SK-N-SH (cell line): ENCODE measurements at places on chromosomes 3 and 15. TPM values are rescaled to one million over a fixed set of nuclear protein-coding genes. Genes with fewer than 3 reads are reported as not detected.

GRCh38 chr3:101853982-101854381 lies 4.7 kb downstream of the NFKBIZ start:
- H3K36me3 ChIP-seq = peaks cover 70% of the 10 kb centered on the region
- no peak overlapping the region for H3K27ac ChIP-seq
- DNase-seq = no peak
- H3K27me3 ChIP-seq = no peaks in the 10 kb centered on the region
- no peak overlapping the region; the same call in 1 of the 2 replicates for H3K4me3 ChIP-seq
- peaks cover 3% of the 10 kb centered on the region; the same call in 1 of the 2 replicates for H3K4me1 ChIP-seq

GRCh38 chr3:10816019-10816862 lies at the start of gene SLC6A11:
SLC6A11 (plus strand) TSS chr3:10816228; CDS start chr3:10816266, 38 bp downstream.
- H3K36me3 ChIP-seq = no peaks in the 10 kb centered on the region
- peak; percentile 94 for DNase-seq
- no peak within 1 kb of the TSS for H3K4me3 ChIP-seq
- H3K4me1 ChIP-seq = no peaks in the 10 kb centered on the region
- no peaks in the 10 kb centered on the region for H3K27me3 ChIP-seq

DNA sequence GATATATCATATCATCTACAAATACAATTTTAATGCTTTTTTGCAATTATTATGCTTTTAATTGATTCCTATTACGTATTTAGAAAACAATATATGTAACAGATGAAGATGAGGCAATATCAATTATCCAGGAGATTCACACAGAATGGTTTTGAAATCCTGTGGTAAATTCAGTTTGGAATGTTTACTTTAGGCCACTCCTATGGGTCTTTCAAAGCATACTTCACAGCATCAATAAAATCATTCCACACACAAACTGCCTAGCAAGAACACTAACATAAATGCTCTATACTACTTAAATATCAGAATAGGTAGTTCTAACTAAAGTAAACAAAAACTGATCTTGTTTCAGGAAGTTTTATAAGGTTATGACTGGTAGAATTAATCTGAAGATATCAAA lies 90.5 kb downstream of the FAM227B start:
- DNase-seq = no peak
- H3K27ac ChIP-seq = no peak overlapping the region
- no peaks in the 10 kb centered on the region for H3K27me3 ChIP-seq
- H3K4me3 ChIP-seq = no peak overlapping the region
- H3K4me1 ChIP-seq = no peaks in the 10 kb centered on the region

GRCh38 chr3:27699067-27699466 lies 23.1 kb downstream of the EOMES start:
- H3K27ac ChIP-seq = no peak overlapping the region
- H3K27me3 ChIP-seq = no peaks in the 10 kb centered on the region
- H3K4me1 ChIP-seq = no peaks in the 10 kb centered on the region
- DNase-seq = no peak
- H3K4me3 ChIP-seq = no peak overlapping the region

DNA sequence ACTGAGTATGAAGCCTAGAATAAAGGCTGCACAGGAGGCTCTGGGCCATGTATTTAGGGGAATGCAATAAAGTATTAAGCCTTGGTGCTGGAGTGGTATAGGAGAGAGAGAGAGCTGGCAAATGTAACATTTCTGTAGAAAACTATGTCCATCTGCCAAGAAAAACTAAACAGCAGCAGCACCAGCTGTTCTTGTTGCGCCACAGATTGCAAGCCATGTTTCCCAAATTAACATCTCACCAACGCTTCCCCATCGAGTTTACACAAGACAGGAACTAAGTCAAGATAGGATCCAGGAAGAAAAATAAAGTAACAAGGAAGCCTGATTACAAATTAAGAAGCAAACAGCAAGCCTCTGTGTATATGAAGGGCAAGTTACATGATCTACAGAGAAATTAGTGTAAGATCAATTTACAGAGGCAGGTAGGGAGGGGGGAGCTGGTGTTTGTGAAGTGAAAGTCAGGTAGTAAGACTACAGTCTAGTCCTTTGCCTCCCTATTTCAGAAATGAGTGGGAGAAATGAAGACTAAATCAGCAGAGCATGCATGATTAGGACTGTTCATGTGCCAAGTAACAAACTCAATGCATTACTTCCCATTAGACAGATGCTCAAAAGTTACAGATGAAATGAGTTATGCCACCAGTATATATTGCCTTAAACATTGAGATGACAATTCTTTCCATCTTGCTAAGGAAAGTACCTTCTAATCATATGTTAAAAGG lies 900.5 kb downstream of the EPHA3 start:
- no peak for DNase-seq
- H3K36me3 ChIP-seq = no peaks in the 10 kb centered on the region
- H3K27ac ChIP-seq = no peak overlapping the region
- no peaks in the 10 kb centered on the region for H3K4me1 ChIP-seq
- no peak overlapping the region for H3K4me3 ChIP-seq

DNA sequence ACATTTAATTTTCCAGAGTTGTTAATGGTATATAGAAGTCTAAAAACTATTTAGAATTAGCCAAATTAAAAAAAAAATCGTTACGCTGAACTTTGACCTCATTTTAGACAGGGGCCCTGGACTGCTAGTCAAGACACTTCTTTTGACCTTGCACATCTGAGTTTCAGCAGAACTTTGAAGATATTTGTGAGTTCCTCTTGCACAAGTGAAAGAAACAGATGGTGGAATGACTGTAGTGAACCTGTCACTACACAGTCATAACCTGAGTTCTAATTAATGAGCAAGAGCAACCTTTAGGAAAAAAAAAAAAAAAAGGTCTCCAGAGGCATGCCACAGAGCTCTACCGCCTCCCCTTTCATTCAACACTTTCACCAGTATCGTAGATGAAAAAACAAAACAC lies 5.3 kb downstream of the MYO5C start:
- H3K4me1 ChIP-seq = no peaks in the 10 kb centered on the region
- no peaks in the 10 kb centered on the region for H3K36me3 ChIP-seq
- H3K27ac ChIP-seq = no peak overlapping the region
- H3K4me3 ChIP-seq = no peak overlapping the region

DNA sequence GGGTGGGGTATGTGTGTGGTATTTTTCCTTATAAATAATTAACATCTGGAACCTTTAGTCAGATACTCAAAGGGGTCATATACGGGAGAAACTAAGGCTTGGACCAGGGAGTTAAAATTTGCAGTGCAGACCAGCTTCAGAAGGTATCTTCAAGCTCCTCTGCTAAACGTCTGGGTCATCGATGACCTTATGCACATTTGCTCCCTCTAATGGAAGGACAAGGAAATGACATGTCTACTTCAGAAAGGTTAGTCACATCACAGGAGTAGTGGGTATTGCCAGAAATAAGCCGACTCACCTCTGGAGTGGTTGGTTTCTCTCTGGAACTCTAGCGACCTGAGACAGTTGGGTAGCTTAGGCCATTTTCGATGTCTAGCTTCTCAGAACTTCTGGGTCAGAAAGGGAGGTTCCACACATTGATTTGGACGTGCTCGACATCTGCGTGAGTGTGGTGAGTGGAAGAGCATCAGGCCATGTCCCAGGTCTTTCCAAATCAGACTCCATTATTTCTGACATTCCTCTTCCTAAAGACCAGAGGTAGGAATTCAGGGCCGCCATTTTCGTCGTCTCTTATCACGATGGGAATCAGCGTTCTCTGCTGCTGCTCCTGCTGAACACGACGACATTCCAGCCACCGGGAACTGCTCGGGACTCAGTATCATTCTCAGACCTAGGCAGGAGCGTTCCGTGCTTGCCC lies 31.8 kb upstream of the RASA2 start:
- no peaks in the 10 kb centered on the region; the same call in 1 of the 2 replicates for H3K4me1 ChIP-seq
- no peak overlapping the region; the same call in 1 of the 2 replicates for H3K4me3 ChIP-seq
- no peaks in the 10 kb centered on the region for H3K27me3 ChIP-seq
- no peaks in the 10 kb centered on the region for H3K36me3 ChIP-seq
- no peak overlapping the region for H3K27ac ChIP-seq

DNA sequence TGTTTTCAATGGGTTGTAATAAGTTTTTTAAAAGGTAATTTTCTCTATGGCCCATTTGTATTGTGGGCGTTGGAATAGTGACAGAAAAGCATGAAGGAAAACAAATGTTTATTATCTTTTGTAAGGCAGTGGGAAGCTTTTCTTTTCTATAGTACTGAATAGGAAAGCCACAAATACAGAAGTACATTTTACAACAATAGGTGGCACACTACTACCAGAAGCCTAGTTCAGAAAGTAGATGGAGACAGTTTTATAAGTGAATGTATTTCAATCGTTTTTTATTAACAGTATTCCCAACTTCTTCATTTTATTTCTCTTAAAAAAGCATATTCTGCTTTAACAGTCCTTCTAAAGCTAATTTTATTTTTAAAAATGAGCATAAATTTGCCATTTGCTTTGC lies 296.7 kb downstream of the PTPRG start:
- H3K4me3 ChIP-seq = no peak overlapping the region
- H3K27ac ChIP-seq = no peak overlapping the region
- no peaks in the 10 kb centered on the region for H3K36me3 ChIP-seq
- no peaks in the 10 kb centered on the region for H3K4me1 ChIP-seq
- no peaks in the 10 kb centered on the region for H3K27me3 ChIP-seq
- DNase-seq = peak; percentile 27

- H3K27ac ChIP-seq = no peak overlapping the region
- DNase-seq = peak; percentile 71
- no peaks in the 10 kb centered on the region for H3K4me1 ChIP-seq
- H3K27me3 ChIP-seq = peaks cover 12% of the 10 kb centered on the region; the same call in 1 of the 2 replicates
- no peaks in the 10 kb centered on the region for H3K36me3 ChIP-seq
These were observed 21.6 kb downstream of the RNU5B-1 start for GRCh38 chr15:65326117-65326526.

GRCh38 chr3:38916706-38917105 lies 100.7 kb upstream of the SCN10A start:
- H3K4me1 ChIP-seq = no peaks in the 10 kb centered on the region
- H3K36me3 ChIP-seq = no peaks in the 10 kb centered on the region
- no peak overlapping the region for H3K4me3 ChIP-seq
- no peak for DNase-seq

DNA sequence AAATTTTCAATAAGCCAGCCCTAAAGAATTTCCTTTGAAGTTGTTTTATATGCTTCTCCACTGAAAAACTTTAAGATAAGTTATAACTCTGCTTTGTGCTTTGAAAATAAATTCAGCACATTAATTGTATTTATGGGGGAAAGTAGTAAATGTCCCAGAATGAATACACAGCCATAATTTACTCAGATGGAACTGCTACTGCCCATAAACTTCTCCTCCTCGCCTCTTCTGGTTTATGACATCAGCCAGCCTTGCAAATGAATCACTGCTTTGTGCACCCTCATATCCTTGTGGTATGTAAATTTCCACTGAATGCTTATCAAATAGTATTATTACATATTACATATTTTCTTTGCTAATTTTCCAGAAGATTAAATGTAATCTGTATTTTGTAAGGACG lies 302.0 kb downstream of the DIPK2A start:
- no peak for DNase-seq
- H3K4me3 ChIP-seq = no peak overlapping the region

DNA sequence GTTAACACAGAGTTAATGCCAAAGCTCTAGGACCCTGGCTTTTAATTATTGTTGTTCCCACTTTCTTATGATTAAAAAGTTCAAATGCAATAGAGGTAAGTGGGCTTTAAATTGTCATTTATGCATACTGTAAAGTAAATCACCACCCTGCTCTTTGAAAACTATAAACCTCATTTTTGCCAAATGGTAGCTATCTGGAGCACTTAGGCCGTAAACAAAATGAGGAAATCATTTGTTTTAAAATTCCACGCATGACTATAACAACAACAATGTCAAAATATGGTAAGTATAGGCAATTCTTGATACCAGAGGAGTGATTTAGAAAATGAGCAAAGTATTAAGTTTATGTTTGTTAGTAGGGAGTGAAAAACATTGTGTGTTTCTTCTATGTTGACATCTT lies 1.8 kb downstream of the UNC13C start:
- H3K4me1 ChIP-seq = peaks cover 8% of the 10 kb centered on the region; the same call in 1 of the 2 replicates
- no peak for DNase-seq
- no peaks in the 10 kb centered on the region for H3K27me3 ChIP-seq

DNA sequence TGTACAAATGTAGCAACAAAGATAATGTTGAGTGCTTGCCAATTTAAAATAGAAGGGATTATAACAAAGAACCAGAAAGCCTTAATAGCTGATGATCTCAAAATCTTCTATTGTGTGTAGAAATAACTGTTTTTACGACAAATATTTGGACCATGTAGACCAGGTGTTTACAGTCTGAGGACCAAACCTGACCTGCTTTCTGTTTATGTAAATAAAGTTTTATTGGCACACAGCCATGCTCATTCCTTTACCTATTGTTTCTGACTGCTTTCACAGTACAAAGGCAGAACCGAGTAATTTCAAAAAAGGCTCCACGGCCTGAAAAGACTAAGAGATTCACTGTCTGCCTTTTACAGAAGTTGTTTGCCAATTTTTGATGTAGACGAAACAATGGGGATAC lies 91.8 kb downstream of the GOLIM4 start:
- H3K4me3 ChIP-seq = no peak overlapping the region
- H3K27me3 ChIP-seq = no peaks in the 10 kb centered on the region
- no peak for DNase-seq
- H3K4me1 ChIP-seq = no peaks in the 10 kb centered on the region

- peak overlapping the region; percentile 34 for H3K27ac ChIP-seq
- no peak overlapping the region for H3K4me3 ChIP-seq
- no peaks in the 10 kb centered on the region for H3K27me3 ChIP-seq
These were observed 108.5 kb downstream of the TNIK start for GRCh38 chr3:171351676-171352075.

GRCh38 chr15:49137861-49138260 lies 17.5 kb downstream of the COPS2 start:
- H3K4me3 ChIP-seq = no peak overlapping the region
- H3K36me3 ChIP-seq = peaks cover 87% of the 10 kb centered on the region
- DNase-seq = no peak
- peak overlapping the region; percentile 56 for H3K27ac ChIP-seq

Gene ADCY5
- 0.21 and 0.23 TPM in 2 replicates for polyA plus RNA-seq

Gene CFAP20DC
- polyA plus RNA-seq = 1.8 and 1.9 TPM in 2 replicates

Gene GOLGA8F
- not detected in 2 replicates for polyA plus RNA-seq

Gene CCR9
- not detected in 2 replicates for polyA plus RNA-seq

Gene GPR62
- polyA plus RNA-seq = 0.02 and 0.10 TPM in 2 replicates

Gene PARP3
- polyA plus RNA-seq = 31.1 and 35.2 TPM in 2 replicates

Gene KPNA4
- polyA plus RNA-seq = 7.4 and 9.6 TPM in 2 replicates

Gene ERICH6
- polyA plus RNA-seq = 0.08 and 0.21 TPM in 2 replicates

Gene PYGO1
- polyA plus RNA-seq = 2.3 and 2.8 TPM in 2 replicates

Gene C15orf62
- polyA plus RNA-seq = 0.06 TPM in 1 of 2 replicates, not detected in the other

Gene PRR20G
- polyA plus RNA-seq = not detected in 2 replicates

Gene LYSMD4
- 5.1 and 6.1 TPM in 2 replicates for polyA plus RNA-seq

Gene IMP3
- polyA plus RNA-seq = 56.1 and 56.2 TPM in 2 replicates

Gene SKOR1
- 0.18 and 0.26 TPM in 2 replicates for polyA plus RNA-seq

Gene LYZL4
- polyA plus RNA-seq = not detected in 2 replicates

Gene CDHR4
- polyA plus RNA-seq = 0.07 and 0.13 TPM in 2 replicates

Gene ANKUB1
- polyA plus RNA-seq = not detected in 2 replicates
